HEK293T (cell line): ENCODE measurements at places on chromosomes 7 and 10.
A peak's percentile ranks its signal among the peaks of the same experiment; 100 is the strongest.

DNA sequence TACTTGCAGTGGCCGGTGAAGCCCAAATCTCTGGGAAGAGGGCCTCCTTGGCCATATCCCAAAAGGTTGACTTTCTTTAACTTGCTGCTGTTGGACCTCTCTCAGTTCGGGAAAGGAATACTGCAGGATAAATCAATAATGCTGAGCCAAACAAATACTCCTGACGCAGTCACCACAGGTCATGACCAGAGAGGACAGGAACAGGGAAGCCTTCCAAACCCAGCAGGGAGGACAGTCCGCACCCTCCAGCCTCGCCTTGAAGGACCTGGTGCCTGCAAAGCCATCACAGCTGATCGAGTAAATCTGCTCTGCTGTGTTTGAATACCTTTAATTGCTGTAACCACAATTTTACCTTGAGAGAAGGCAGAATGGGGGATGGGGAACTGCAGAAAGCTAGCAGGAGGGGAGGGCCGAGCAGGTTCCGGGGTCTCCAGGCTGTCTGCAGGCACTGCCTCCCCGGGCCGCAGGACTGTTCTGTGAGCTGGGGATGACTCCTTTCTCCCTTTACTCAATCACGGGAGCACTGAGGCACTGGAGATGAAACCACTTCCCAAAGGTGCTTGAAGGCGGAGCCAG lies 20.8 kb upstream of the INSIG1 start:
- no peak for DNase-seq

DNA sequence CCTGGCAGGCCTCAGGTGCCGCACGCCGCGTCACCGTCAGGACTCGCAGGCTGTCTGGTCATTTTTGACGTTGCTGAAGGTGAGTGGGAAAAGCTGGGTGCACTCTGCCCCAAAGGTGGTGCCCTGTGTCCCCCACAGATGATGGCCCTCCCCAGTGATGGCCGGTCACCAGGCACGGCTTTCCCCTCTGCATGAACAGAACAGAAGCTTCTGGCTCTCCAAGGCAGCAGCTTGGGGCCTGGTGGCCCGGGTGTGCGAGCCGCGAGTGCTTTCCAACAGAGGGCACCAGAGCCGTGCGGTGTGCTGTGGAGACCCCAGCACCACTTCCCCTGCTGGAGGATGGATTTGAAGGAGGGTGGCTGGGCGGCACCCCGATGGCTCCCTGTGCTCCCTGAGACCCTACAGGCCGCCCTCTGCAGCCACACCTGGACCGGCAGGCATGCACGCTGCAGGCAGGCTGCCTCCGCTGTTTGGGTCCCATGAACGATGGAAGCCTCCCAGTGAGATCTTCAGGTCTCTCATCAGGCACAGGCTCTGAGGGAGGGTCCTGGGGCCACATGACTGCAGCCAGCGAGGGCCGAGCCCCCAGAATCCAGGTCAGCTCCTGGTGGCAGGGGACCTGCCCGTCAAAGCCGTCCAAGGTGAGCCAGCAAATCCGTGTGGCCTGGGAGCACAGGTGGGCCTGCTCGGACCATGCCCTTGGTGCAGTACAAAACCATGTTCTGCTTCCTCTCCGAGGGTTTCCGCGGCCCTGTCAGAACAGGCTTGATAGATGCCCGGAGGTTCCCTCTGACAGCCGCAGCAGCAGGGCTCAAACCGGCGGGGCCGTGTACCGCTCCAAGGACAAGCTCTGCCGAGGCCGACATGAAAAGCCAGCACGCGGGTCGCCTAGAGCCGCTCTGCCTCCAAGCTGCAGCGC lies 195.4 kb downstream of the EBF3 start:
- no peak for DNase-seq

DNA sequence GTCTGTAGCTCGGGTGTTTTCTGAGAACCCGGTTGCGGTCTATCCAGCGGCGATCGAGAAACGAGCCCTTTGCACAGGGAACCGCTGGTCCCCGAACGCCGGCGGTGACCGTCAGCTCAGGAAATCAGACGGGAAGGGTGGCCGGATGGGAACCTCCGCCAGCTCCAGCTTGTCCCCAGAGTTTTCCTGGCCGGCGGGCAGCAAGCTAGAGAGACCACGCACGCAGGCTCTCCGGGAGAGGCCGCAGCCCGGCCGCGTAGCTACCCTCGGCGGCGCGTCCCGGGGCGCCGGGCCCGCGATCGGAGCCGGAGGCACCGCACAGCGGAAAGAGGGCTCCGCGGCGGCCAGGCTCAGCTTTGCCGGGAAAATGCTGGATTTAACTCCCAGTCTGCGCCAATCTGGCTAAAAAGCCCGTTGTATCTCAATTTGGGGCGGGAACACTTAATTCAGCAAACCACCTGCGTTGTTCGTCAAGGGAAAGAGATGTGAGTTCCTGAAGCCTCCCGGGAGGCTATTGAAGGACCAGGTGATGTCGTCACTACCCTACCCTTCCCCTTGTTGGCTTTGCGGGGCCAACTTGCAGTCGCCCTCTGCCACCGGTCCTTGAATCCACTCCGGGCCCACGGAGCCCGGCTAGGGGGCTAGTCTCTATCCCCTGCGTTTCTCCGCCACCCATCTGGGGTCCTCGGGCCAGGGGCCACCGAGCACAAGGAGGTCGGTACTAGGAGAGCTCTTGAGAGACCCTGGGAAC lies 859 bp upstream of the CH25H start:
- DNase-seq, result peak; percentile 38

DNA sequence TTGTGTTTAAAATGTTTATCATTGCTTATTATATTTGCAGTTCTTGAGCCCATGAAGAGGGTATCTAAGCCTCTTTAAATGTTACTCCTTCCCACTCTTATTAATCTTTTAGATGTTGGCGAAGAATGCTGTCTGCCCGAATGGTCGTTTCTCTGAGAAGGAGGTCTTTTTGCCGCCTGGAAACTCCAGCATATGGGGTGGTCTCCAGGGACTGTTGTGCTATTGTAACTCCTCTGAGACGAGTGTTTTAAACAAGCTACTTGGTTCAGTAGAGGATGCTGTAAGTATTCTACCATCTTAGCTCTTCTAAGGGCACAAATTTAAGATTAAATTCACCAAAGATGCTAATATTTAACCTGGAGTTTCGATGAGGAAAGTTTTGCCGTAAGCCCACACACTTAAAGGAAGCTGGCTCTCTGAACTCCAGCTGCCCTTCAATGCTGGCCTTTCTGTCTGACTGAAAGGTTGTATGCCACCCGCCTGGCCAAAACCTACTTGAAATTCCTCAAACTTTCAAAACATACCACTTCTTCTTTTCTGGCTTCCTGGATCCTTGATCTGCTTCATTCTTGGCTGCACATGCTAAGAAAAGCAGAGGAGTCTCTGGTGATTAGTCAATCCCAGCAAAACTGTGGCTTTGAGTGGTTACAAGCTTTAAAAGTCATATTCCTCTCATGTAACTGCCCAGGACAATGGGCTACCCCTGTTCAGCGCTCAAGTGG lies 74.7 kb downstream of the ABCA13 start:
- no peak for DNase-seq

DNA sequence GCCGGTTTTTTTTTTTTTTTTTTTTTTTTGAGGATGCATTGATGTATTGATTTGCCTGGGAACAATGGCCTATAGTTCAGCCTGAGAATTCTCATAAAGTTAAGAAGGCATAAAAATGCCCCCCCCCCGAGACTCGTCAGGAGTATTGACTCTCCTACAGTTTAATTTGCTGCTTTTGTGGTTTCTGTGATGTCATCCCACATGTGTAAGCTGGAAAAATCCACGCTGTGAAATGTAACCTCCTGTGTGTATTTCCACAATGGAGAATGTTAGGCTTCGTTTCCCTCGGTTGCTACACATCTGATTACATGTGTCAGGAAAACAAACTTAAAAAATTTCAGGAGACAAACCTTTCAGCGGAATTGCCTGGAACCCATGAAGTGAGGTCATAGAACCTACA lies 117.9 kb downstream of the FANK1 start:
- no peak for DNase-seq

DNA sequence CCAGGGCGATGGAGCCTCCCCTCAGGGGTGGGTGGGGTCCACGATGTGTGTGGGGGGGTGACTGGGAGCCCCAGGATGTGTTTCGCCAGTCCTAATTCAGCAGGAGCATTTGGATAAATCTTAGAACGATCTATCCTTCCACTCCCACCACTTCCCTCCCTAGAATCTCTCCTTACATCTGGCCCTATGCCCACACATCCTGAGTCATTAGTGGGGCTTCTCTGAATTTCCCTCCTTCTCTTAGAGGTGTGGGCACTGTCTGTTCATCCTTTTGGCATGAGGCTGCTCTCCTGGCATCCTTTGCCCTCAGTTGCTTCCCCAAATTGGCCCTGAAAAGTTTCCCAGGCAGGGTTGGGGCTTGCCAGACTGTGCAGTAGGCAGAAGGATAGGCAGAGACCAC lies 1.6 kb downstream of the GHRHR start:
- no peak for DNase-seq

DNA sequence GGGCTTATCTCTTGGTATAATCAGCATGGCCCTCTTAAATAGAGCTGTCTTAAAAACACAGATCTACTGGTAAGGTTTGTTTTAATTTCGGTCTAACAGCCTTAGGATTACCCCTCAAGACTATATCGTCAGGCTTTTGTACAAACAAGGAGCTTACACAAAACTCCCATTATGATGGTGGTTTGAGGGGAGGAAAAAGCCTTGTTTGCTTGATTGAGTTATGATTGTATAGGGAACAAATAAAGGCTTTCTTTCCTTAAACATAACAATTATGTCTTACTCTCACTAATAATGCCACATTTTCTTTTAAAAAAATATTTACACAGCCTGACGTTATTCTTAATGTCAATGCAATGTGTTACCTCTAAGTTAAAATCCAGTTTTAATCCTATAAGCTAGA lies 188.8 kb upstream of the TCF7L2 start:
- no peak for DNase-seq

GRCh38 chr10:49177391-49178355 lies 10.5 kb downstream of the TMEM273 start:
- no peak for DNase-seq

GRCh38 chr10:30358206-30358605 lies 9.1 kb upstream of the MTPAP start:
- DNase-seq, result no peak

DNA sequence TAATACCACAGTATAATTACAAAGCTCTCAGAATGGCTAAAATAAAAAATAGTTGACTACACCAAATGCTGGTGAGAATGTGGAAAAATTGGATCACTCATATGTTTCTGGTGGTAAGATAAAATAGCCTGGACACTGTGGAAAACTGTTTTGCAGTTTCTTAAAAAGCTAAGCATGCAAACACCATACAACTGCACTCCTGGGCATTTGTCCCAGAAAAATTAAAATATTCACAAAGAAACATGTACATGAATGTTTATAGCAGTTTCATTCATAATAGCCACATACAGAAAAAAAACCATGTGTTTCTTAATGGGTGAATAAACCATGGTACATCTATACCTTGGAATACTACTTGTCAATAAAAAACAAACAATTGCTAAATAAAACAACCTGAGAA lies 172.9 kb downstream of the AHR start:
- no peak for DNase-seq

DNA sequence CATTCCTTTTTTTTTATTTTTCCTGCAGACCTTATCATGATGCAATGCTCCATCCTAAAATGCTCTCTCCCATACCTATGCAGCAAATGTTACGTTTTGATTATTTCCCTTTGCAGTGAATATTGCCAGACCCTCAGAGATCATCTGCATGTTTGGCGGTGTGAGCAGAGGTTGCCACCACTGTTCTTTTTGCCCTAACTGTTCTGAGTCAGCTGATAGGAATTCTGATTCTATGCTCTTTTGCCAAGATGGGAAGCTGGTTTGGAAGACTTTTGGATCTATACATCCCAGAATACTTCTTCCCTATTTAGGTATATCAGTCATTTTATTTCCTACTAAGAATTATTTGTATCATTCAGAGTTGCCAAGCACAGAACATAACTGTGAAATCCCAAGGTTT lies 130.5 kb downstream of the KLF6 start:
- no peak for DNase-seq

- DNase-seq, result no peak
Observed at GRCh38 chr10:48249004-48249762, 25.3 kb downstream of the FRMPD2 start.

- no peak for DNase-seq
Observed at GRCh38 chr10:69630651-69631400, 779 bp downstream of the FAM241B start.

- DNase-seq, result no peak
Observed at GRCh38 chr10:17651896-17652295, 7.9 kb downstream of the STAM start.

GRCh38 chr10:133314911-133315310 lies 6.2 kb downstream of the ZNF511 start:
- no peak for DNase-seq
